ENCODE measurements at places on chromosomes 6 and 20.

DNA sequence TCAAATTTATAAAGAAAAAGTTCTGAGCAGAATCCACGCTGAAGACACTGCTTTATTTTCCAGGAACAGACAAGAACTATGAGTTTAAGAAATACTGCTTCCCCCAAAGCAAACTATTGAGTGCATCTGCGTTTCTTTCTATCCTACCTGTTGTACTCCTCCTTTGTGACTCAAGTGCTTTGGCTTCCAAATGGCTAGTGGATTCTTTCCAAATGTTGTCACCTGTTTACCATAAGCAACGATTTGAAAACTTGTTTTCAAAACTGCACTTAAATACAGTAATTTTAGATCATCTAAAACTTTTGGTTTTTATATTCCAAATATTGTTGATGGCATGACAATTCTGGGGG, 9.5 kb downstream of the PXDC1 start:
- DNase-seq, result no peak

GRCh38 chr6:29797135-29797534, 30.5 kb upstream of the HLA-G start:
- no peak for DNase-seq

DNA sequence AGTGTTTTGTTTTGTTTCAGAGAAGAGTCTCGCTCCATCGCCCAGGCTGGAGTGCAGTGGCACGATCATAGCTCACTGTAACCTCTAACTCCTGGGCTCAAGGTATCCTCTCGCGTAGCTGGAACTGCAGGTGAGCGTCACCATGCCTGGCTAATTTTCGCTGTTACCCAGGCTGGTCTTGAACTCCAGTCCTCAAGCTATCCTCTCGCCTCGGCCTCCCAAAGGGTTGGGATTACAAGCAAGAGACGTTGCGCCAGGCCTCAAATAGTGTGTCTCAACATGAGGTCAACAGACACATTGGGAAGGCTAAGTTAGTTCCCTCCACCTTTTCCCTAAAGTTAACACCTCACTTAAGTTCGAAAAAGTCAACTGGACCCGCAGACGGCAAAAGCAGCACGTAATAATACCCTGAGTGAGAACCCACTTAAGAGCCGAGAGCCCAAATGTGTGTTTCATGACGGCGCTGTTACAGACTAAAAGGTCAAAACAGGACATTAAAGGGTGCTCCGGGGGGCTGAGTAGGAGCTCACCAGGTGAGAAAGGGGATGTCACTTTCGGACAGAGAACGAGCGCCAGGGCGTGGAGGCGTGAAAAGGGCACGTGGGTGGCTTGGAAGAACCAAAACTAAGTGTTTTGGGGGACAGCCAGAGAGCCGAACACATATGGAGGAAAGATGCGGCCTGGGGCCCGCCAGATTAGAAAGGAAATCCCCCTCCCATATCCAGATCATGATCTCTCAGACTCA, 499 bp downstream of the TTI1 start:
- peak; percentile 80 for DNase-seq

DNA sequence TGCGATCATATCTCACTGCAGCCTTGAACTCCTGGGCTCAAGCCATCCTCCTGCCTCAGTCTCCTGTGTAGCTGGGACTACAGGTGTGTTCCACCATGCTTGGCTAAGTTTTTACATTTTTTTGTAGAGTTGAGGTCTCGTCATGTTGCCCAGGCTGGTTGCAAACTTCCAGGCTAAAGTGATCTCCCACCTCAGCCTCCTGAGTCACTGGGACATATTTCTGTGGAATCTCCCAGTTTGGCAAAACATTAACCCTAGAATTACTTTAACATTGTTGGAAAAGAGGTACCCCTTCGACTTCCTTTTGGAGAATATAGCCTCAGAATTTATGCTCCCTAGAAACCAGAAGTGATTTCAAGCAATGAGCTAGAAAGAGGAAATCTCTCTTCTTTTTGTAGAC, 57.2 kb downstream of the SHLD1 start:
- no peak for DNase-seq

Data from activated CD4-positive, alpha-beta T cell treated with anti-CD3 and anti-CD28 coated beads for 48 hours (primary cell).